ENCODE measurements at places on chromosomes 6 and 20.

GRCh38 chr6:87274660-87275274 is 47.6 kb upstream of the SMIM8 start:
- DNase-seq = no peak

DNA sequence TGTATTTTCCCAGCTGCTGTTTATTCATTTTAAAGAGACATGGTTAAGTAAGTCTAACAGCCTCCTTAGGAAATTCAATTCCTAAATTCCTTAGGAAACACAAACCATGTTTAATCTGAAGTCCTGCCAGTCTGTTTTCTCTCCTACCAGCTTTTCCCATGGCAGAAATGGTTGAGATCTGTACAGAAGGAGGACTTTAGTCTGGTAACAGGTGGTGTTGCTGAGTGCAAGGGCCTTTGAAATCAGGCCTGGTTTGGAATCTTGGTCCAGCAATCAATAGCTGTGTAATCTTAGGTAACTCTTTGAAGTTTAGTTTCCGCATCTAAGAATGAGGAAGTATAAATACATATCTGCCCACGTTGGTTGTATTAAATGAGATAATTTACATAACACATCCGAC is 232.5 kb downstream of the LAMA2 start:
- no peak for DNase-seq

DNA sequence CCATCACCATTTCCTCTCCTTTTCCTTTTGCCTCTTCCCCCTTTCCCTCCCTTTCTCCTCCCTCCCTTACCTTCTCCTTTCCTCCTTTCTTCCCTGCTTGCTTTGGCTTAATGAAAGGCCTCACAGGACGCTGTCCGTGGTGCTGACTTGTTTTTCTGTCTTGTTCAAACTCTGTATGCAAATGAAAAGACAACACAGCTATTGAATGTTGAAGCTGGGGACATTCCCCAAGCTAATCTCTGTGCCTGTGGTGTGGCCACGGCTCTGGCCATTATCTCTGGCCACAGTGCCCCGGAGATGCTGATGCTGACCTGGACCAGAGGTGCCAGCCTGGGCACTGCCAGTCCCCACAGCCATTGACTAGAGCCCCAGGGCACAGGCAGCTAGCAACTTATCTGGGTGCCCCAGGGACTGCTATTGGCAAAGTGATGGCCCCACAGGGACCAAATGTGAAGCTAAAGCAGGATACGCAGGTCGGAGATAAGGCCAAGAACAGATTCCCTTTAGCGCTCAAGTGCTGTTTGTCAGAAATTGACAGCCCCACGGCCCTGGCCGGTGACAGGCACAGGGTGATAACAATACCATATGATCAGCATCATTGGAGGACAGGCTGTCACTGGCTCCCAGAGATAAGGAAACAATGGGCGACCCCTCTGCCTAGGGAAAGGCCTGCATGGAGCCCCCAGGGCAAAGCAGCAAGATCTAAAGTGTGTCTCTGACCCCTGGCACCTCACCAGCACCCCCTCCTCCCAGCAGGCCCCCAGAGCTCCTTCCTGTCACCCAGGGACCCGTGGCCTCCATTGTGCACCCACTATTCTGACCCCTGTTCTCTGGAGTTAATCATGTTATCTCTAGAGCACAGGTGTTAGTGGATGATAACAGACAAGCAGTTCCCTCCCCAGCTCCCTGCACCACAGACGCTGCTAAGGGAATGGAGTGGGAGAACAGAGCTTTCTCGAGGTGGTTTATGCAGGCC is 31.6 kb upstream of the SLC32A1 start:
- DNase-seq = no peak

- no peak for DNase-seq
Observed at GRCh38 chr6:15441981-15442380, 196.1 kb downstream of the JARID2 start.

- DNase-seq = peak; percentile 76
Observed at GRCh38 chr20:57596998-57597939, 23.0 kb downstream of the ZBP1 start.

DNA sequence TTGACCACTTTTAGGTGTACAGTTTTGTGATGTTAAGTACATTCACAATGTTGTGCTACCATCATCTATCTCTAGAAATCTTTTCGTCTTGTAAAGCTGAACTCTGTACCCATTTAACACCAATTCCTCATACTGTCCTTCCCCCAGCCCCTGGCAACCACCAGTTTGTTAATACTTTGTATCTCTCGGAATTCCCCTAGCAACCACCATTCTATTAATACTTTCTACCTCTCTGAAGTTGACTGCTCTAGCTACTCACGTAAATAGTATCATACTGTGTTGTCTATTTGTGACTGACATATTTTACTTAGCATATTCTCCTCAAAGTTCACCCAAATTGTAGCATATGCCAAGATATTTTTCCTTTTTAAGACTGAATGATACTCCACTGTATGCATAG is 82.3 kb upstream of the CLDN20 start:
- DNase-seq = no peak

- no peak for DNase-seq
Observed at GRCh38 chr6:161318456-161318855, 44.6 kb upstream of the AGPAT4 start.

DNA sequence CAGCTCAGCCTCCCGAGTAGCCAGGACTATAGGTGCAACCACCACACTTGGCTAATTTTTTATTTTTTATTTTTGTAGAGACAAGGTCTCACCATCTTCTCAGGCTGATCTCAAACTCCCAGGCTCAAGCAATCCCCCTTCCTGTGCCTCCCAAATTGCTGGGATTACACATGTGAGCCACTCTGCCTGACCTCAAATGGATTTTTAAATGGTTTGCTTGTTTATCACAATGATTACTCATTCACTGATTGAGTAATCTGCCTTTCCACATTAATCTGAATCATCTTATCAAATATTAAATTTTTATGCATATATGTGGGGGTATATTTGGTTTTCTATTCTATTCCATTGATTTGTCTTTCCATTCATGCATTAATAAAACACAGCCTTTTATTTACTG is 9.4 kb upstream of the KHDC1L start:
- no peak for DNase-seq
